ENCODE measurements at places on chromosomes 5 and 9.
A peak's percentile ranks its signal among the peaks of the same experiment; 100 is the strongest.

GRCh38 chr9:130159915-130160670 is 12.1 kb upstream of the NCS1 start:
- no peak for DNase-seq

DNA sequence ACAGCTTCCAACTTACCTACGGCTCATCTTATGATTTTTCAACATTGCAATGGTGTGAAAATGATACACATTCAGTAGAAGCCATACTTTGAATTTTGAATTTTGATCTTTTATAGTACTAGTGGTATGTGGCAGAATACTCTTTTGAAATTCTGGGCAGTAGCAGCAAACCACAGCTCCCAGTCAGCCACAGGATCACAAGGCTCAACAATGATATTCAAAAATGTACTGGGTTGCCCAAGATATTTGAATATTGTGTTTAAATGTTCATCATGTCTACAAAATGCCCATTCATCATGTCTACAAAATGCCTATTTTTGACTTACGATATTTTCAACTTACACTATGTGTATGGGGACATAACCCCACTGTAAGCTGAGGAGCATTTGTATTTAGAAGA is 81.3 kb upstream of the PRR16 start:
- no peak for DNase-seq

DNA sequence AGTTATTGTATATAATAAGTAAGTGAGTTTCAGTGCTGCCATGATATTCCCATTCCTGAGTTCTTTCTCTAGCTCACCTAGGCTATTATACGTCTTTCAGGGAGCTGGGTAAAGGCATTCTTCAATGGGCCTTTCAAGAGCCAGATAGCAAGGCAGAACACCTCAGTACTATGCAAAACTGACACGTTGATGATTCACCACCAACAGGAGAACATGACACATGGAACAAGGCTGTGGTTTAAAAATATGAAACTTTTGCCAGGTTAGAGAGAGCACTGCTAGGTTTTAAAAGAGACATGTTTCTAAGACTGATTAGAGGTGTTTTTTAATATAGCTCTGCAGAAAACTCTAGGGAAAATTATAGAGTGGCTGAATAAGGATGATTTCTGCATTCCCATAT is 95.9 kb downstream of the UGCG start:
- DNase-seq, result no peak

DNA sequence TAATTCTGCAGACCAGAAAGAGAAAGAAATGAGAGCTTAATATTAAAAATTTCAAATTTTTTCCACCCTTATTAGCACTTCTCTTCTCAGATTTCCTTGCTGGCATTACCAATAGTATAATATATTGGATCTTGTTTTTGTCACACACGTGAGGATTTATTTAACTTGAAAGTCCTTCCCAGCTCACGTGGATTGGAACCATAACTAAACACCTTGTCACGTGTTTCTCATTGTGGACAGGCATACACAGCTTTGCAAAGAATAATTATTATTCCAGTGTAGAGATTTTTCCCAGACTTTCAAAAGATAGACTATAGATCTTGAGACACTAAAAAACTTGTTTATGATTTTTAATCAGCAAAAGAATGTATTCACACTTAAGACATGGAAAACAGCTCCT is 123.8 kb upstream of the LPAR1 start:
- no peak for DNase-seq

DNA sequence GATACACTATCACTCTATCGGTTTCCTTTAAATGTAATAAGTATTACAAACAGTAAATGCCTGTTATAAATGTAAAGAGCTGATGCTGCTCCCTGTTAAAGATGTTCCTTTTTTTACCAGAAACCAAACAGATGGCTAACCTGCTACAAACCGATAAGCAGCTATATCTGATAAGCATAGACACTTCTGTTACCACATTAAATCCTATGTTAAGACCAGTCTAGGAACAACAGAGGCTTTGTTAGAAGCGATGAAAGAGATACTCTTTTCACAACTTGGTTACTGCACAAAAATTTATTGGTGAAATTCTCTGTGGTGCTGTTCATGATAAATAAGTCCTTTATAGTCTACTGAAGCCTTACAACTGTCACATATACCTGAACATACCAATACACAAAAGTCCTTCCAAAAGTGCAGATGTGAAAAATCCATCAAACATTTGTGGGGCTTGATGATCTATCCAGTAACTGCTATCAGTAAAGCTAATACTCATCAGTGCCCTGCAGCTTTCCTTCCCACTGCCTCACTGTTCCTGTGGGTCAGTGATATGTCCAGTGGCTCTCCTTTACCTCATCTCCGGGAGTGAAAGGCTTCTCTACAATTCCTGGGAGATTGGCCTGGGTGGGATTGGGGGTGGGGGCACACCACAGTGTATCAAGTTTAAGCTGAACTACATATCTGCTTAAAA is 25.8 kb upstream of the PRXL2C start:
- DNase-seq, result no peak

- DNase-seq, result no peak
Measured at GRCh38 chr9:131264231-131264630, 12.1 kb downstream of the FAM78A start.

DNA sequence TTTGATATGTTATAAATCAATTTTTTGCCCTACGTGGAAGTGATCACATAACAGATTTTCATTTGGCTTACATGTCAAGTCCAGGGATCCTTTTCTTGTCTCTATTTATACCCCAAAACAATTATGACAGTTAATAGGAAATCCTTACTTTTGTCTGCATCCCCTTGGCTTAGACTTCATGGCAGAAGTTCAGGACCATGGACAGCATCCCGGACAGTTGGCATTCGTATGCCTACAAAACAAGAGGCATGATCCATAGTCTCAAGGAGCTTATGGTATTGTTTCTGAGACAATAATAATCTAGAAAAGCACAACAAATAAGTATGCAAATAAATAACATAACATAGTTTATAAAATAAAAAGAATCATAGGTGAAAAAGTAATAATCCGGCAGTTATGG is 214.3 kb upstream of the GRIA1 start:
- no peak for DNase-seq

- DNase-seq, result no peak
Measured at GRCh38 chr9:132351404-132352045, 3.3 kb downstream of the SETX start.

DNA sequence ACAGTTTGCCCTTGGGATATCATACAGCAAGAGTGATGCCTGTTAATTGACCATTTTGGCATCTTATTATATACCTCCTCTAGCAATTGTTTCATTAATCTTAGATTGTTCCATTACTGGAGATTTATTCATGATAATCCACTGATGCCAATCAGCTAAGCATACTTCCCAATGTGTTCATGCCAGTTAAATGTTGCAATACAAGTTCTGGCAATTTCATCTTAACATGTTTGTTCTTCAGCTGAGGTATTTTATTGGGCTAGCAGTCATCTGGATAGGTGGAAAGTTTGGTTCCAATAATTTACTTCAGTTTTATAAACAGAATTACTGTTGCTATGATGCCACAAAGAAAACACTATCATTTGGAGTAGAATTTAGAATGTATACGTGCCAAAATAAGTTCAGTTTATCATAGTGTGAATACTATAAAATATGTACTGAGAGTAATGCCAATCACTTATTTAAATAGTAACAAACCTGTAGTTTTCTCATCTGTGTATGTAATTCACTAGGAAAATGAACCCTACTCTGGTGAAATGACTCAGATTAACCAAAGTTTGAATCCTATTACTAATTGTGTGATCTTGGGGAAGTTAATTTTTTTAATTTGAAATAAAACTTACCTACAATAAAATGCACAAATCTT is 27.9 kb upstream of the IL31RA start:
- DNase-seq, result no peak

DNA sequence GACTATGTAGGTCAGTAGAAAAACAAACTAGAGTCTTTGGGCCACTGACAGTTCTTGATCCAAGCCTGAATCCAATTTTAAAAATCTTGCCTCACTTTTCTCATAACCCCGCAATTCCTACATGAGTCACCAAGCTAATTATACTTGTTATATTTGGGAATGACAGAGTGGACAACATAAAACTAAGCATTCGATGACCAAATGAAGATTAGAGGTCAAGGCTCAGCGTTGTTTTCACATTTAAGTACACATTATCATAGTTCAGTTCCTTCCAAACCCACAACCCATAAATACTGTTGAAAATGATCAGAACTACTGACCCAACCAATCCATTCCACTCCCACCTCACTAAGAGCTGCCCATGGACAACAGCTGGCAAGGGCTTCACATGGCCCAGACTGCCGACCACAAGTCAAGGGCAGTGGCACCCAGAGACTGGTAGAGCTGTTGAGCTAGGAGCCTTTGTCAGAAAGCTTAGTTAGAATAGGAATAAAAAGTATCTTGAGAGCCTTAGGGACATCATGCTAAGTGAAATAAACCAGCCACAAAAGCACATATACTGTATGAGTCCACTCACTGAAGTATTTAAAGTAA is 64.2 kb downstream of the MYO10 start:
- no peak for DNase-seq

DNA sequence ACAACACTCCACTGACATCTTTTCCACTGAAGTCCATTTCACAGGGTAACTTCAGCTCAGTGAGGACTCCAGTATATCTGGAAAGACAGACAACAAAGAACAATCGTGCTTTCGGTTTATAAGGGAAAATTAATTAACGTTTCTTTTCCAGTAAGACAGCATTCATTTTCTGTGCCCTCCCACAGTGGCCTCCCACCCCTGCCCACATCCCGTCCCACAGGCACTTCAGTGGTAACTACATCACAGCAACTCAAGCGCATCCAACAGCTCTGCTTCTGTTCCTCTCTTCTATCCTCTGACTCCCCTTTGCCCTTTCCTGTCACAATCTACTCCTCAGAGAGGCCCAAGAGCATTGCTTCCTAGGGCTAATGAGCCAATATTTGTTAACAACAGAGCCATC is 40.3 kb downstream of the GLDC start:
- peak; percentile 2 for DNase-seq

DNA sequence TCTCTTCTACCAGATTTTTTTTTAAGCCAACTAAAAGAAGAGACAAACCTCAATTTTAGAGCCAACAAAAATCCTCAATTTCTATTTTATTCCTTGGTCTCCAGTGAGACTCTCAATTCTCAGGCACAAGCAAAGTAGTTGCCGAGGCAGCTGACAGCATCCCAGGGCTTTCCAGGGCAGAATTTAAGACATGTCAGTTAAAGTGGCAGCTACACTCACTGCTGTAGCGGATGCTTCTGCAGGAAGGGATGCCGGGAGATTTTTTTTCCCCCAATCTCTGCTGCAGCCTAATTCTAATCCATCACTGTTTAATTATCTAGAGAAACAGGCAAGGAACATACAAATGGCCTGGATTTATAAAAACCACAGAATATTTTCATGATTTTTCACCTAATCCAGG is 57.0 kb downstream of the TTC39B start:
- no peak for DNase-seq

DNA sequence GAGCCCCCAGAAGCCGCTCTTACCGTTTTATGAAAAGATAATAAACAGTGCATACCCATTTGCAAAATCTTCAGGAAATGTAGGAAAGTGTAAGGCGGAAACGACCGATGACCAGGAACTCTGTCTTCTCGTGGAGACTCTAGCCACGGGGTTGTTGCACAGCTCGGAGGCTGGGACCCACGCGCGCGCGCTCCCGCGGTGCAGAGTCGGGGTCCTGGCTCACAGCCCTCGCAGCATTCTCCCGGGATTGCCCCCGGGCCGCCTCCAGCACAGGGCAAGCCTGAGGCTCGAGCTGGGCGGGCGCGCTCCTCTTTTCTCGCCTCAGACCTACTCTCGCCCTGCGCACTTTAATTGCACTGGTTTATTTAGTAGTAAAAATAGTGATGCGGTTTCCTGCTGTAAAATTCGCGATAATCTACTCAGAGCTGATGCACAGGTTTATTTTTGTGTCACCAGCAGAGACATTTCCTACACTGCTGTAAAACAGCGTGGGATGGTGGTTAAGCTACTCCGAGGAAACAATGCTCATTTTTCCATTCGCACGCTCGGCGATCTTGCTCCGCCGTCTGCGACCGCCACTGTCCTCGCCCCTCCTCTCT is 15.5 kb downstream of the TRIM7 start:
- DNase-seq, result peak; percentile 70

DNA sequence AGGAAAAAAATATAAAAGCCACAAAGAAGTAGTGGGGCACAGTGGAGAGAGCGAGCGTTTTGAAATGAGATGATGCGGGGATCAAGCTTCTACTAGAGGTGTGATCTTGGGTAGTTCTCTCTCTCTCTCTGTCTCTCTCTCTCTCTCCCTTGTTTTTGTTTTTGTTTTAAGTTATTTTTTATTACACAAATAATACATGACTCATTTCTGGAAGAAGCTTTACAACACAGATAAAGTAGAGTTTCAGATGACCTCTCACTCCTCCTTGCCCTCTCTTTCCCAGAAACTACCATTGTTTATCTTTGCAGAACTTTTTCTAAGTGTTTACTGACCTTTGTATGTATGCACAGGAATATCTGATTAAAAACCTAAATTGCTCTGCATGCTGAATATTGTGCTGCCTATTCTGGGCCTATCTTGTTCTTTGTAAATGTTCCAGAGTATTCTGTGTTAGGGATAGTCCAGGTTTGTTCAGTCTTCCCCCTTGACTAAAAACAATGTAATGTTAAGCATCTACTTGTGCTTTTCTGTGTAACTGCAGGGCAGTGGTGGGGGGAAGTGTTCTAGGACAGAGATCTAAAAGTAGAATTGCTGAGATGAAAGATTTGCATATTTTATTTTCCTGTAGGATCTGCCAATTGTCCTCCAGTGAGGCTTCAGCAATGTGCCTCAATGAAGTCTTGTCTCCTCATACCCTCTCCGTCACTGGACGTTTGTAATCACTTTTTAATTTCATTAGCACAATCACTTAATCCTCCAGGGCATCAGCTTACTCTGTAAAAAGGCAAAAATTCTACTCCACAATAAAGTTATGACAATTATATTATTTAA is 52.0 kb downstream of the FYB1 start:
- no peak for DNase-seq

DNA sequence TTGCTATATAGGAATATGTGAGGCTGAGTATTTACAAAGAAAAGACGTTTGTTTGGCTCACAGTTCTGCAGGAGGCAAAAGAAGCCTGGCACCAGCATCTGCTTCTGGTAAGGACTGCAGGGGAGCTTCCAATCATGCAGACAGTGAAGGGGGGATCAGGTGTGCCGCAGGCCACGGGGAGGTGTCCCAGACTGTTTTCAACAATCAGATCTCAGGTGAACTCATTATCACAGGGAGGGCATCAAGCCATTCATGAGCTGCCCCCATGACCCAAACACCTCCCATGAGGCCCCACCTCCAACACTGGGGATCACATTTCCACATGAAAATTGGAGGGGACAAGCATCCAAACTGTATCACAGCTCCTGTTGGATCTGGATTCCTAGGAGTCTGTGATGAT is 30.4 kb upstream of the TRIM14 start:
- DNase-seq, result no peak

All from activated CD4-positive, alpha-beta T cell treated with anti-CD3 and anti-CD28 coated beads for 4 hours (primary cell).